Astrocyte (in vitro differentiated cells and primary cell): ENCODE measurements at places on chromosomes 11 and 22.
A peak's percentile ranks its signal among the peaks of the same experiment; 100 is the strongest.

- DNase-seq, result peak; percentile 79
Measured at GRCh38 chr11:61969838-61970662, 2.6 kb upstream of the FTH1 start.

GRCh38 chr11:14882196-14882595, 9.8 kb downstream of the CYP2R1 start:
- DNase-seq, result no peak

- no peak for DNase-seq
Measured at GRCh38 chr11:17588721-17589120, 41.7 kb downstream of the OTOG start.

DNA sequence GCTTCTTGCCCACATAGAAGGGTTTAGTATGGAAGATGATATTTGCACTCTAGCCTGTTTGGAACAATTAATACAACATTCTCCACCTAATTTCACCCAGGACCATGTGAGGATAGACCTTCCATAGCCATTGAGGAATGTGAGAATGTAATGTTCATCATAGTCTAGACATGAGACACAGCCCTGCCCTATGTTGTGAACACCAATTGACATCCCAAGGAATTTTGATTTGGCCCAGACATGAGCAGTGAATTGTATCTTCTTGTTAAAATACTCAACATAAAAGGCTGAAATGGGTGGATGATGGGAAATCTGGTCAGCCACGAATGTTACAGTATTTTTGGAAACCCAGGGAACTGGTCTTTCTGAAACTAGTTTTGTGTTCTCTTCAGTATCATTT, 892.3 kb upstream of the CHORDC1 start:
- no peak for DNase-seq

DNA sequence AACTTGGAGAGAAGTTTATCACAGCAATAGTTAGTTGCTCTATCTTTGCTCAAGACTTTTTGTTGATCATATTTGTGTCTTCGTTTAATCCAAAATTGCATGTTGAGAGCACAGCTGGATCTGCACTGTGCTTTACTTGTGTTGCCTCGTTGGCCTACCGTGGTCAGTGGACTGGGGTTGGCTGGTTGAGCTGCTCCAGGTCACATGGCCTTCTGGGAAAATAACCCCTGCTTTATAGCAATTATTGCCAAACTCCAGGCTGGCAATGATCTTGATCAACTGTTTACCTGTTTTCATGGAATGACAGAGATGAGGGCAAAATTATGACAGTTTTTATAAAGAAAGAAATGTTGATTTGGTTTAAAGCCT, 5.7 kb upstream of the PLET1 start:
- DNase-seq, result no peak

DNA sequence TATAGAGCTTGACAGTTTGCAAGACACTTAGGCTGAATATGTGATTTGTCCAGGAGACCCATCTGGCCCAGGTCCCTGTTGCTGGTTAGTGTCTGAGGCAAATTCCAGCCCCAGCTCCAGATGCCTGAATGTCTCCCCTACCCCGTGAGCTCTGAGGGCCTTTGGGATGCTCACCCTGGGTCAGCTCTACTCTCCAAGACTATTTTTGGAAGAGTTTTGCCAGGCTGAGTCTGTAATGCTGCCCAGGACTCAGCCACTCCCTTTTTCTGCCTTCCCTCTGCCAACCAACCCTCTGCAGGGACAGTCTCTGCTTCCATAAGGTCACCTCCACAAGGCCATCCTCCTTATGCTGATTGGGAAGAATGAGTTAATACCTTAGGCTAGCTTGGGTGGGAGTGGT, 66.3 kb downstream of the CABIN1 start:
- no peak for DNase-seq

GRCh38 chr11:12525466-12526055, 148.2 kb downstream of the PARVA start:
- DNase-seq, result no peak

DNA sequence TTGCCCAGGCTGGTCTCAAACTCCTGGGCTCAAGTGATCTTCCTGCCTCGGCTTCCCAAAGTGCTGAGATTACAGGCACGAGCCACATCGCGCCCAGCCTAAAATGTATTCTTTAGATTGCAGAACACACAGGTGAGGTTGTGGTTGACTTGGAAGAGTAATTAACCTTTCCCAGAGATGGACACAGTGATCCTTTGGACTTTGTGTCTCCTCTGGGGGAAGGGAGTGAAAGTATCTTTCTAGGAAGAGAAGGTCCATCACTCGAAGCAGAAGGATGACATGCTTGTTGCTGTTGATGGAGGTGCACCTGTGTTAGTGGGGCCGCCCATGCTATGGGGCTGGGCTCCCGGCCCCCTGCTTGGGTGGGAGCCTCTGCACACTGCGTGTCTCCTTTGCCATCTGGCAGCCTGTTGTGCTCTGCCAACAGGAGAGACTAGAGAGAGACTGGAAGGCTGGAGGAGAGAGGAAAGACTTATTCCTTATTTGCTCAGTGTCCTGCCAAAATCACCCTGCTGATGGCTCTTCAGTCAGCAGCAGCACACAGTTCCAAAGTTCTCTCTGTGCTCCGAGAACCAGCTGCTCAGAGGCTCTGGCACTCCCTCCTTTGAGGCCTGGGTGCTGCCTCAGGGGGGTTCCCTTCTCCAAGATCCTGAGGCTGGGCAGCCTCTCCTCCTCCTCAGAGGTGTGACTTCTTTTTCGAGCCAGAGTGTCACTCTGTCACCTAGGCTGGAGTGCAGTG, 33.1 kb upstream of the CYB5R3 start:
- no peak for DNase-seq

GRCh38 chr11:47466701-47467250, 17.8 kb upstream of the RAPSN start:
- peak; percentile 22 for DNase-seq
